ENCODE measurements at places on chromosomes 12 and 14. TPM values are rescaled to one million over a fixed set of nuclear protein-coding genes. Genes with fewer than 3 reads are reported as not detected.

DNA sequence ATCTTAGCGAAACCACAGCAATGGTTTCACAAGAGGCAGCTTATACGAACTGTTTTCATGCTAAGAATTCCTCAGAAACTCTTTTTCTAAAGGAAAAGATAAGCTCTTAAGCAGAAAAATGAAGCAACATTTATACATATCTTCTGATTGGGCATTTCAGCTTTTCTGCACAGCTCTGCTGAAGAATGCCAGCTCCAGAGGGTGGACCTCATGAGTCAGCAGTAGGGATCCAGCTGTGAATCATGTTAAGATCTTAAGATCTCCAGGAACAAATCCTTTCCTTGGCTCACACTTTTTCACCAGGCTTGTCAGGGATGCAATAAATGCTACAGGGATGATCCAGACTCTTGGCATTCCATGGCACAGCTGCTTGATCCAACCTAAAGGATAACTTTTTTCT lies 477.1 kb upstream of the CCDC196 start:
- no peak for DNase-seq
- H3K36me3 ChIP-seq = no peaks in the 10 kb centered on the region
- no peaks in the 10 kb centered on the region for H3K4me1 ChIP-seq
- H3K4me3 ChIP-seq = no peak overlapping the region
- H3K27ac ChIP-seq = no peak overlapping the region

GRCh38 chr14:101628975-101629374 lies 67.7 kb downstream of the DIO3 start:
- H3K27me3 ChIP-seq = no peaks in the 10 kb centered on the region
- H3K27ac ChIP-seq = no peak overlapping the region
- H3K4me3 ChIP-seq = no peak overlapping the region
- H3K4me1 ChIP-seq = peaks cover 12% of the 10 kb centered on the region
- no peak for DNase-seq

PTPN6 gene
- 84.9 TPM for total RNA-seq

GRCh38 chr12:111029732-111030131 lies 109.4 kb upstream of the MYL2 start:
- peaks cover 16% of the 10 kb centered on the region for H3K4me1 ChIP-seq
- no peak for DNase-seq
- peaks cover 10% of the 10 kb centered on the region for H3K27me3 ChIP-seq

DNA sequence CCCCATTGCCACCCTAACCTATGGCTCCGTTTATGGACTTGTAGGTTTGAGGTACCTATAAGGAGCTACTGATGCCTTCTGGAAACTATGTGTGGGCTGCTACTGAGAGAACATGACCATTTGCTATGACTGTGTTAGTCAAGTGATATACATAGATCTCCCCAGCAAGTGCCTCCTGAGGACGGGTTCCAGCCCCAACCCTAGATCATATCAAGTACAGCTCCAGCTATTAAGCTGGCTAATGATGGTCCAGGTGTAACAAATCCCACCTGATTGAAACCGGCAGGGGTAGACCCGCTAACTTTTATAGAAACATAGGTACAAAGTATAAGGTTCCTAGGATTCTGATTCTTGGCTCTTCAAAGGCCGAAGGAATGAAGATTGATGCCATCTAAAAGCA lies 23.7 kb downstream of the NINJ2 start:
- H3K4me3 ChIP-seq = no peak overlapping the region
- no peak for DNase-seq
- H3K4me1 ChIP-seq = peaks cover 29% of the 10 kb centered on the region
- H3K36me3 ChIP-seq = no peaks in the 10 kb centered on the region
